Thoracic aorta (tissue), 2 donors: ENCODE measurements at places on chromosomes 2 and 18. TPM values are rescaled to one million over a fixed set of nuclear protein-coding genes. Genes with fewer than 3 reads are reported as not detected.

The DPP4 gene
- total RNA-seq = 2.1 TPM

The ANKRD53 gene
- total RNA-seq = 4.6 TPM

The HOXD10 gene
- total RNA-seq = not detected

The IL1R2 gene
- total RNA-seq = 47.7 TPM

The PLB1 gene
- 29.6 TPM for total RNA-seq

The KCNG2 gene
- total RNA-seq = 1.5 TPM

The RAB31 gene
- 92.9 TPM for total RNA-seq

The RIT2 gene
- not detected for total RNA-seq

The TBR1 gene
- total RNA-seq = not detected

The TUBA3E gene
- not detected for total RNA-seq

The DES gene
- 302 TPM for total RNA-seq

The LRRTM1 gene
- total RNA-seq = not detected
